ENCODE measurements at places on chromosomes 12 and 14. TPM values are rescaled to one million over a fixed set of nuclear protein-coding genes. Genes with fewer than 3 reads are reported as not detected.

Gene TBC1D30
- total RNA-seq = 0.11 TPM

DNA sequence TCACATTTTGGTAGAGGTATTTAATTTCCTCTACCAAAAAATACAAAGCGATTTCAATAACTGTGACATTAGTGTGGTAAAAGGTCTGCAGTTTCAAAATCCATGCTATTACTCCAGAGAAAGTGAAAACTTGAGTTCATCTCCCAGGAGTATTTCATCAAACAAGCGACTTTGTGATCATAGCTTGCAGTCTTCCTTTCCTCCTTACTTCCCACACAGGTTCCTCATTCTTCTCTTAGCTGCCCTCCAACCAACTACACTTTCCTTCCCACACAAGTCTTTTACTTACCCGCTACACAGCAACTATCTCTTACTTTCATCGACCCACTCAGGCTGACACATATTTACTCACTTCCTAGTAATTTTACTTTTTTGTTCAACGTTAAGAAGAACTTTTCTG, 413.4 kb upstream of the USP15 start:
- no peak for DNase-seq
- no peaks in the 10 kb centered on the region for H3K4me1 ChIP-seq
- no peak overlapping the region for H3K4me3 ChIP-seq

- peak overlapping the region; percentile 12 for H3K4me3 ChIP-seq
- peaks cover 31% of the 10 kb centered on the region for H3K4me1 ChIP-seq
- DNase-seq = no peak
- H3K27me3 ChIP-seq = peaks cover 50% of the 10 kb centered on the region
- no peak overlapping the region for H3K27ac ChIP-seq
- H3K36me3 ChIP-seq = no peaks in the 10 kb centered on the region
Measured at GRCh38 chr14:24366721-24367513, 1.1 kb upstream of the NFATC4 start.

GRCh38 chr12:99053616-99054362, 408.7 kb downstream of the APAF1 start:
- no peaks in the 10 kb centered on the region for H3K4me1 ChIP-seq
- no peaks in the 10 kb centered on the region for H3K27me3 ChIP-seq
- no peak overlapping the region for H3K27ac ChIP-seq
- H3K4me3 ChIP-seq = no peak overlapping the region
- DNase-seq = no peak
- H3K36me3 ChIP-seq = no peaks in the 10 kb centered on the region

- no peak overlapping the region for H3K4me3 ChIP-seq
- no peaks in the 10 kb centered on the region for H3K27me3 ChIP-seq
- H3K27ac ChIP-seq = no peak overlapping the region
- no peaks in the 10 kb centered on the region for H3K4me1 ChIP-seq
- no peaks in the 10 kb centered on the region for H3K36me3 ChIP-seq
Measured at GRCh38 chr14:53608369-53608768, 348.3 kb downstream of the BMP4 start.

DNA sequence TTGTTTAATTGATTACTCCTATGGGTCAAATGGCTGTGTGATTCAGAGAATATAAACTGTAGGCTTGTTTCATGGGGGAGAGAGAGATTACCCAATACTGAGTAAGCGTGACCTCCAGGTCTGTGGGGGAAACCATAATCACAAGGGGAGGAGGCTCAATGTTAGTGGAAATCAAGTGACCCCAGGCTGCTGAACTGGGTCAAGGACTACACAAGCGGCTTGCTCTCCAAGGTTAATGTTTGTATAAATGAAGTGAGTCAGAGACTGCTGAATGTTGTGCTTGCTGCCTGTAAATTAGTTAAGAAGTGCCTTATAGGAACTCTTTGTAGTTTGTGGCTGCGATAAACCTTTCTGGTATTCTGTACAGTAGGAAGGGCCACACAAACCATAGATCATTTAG, 479.7 kb downstream of the AACS start:
- no peak overlapping the region for H3K4me3 ChIP-seq
- no peaks in the 10 kb centered on the region for H3K27me3 ChIP-seq

- no peak overlapping the region for H3K4me3 ChIP-seq
- peaks cover 5% of the 10 kb centered on the region for H3K4me1 ChIP-seq
- H3K36me3 ChIP-seq = no peaks in the 10 kb centered on the region
- DNase-seq = no peak
- peaks cover 4% of the 10 kb centered on the region for H3K27me3 ChIP-seq
Measured at GRCh38 chr14:56419750-56420149, 159.8 kb upstream of the TMEM260 start.

GRCh38 chr12:119406308-119406707, 71.8 kb downstream of the CCDC60 start:
- H3K27me3 ChIP-seq = peaks cover 3% of the 10 kb centered on the region
- DNase-seq = no peak
- H3K27ac ChIP-seq = no peak overlapping the region
- H3K4me1 ChIP-seq = no peaks in the 10 kb centered on the region
- no peaks in the 10 kb centered on the region for H3K36me3 ChIP-seq

DNA sequence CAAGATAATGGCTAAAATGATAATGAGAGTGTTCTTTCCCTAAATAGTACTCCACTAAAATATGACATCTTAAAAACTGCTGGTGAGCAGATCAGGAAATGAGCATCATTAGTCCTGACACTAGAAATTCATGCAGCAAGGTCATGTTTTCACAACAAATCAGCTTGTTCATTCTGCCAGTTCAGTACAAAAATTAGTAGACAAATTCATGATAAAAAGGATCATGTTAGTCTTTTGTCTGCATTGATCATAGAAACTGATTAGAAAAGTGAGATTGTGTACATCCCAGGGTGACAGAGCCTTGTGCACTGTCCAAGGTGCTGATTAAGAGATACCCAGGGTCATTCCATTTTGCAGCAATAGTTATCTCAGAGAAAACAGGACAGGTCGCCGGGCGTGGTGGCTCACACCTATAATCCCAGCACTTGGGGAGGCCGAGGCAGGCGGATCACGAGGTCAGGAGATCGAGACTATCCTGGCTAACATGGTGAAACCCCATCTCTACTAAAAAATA, 163.6 kb downstream of the RIMBP2 start:
- H3K4me3 ChIP-seq = no peak overlapping the region
- no peak for DNase-seq
- H3K36me3 ChIP-seq = no peaks in the 10 kb centered on the region
- H3K27me3 ChIP-seq = no peaks in the 10 kb centered on the region
- no peak overlapping the region for H3K27ac ChIP-seq
- no peaks in the 10 kb centered on the region for H3K4me1 ChIP-seq

Measured in activated CD8-positive, alpha-beta T cell treated with anti-CD3 and anti-CD28 coated beads, Interleukin-2, amount 10 ng/mL, durations not matched to agents 7 days and 5 days (primary cell).